Islet precursor cell (in vitro differentiated cells): ENCODE measurements at places on chromosomes 13 and 19.

DNA sequence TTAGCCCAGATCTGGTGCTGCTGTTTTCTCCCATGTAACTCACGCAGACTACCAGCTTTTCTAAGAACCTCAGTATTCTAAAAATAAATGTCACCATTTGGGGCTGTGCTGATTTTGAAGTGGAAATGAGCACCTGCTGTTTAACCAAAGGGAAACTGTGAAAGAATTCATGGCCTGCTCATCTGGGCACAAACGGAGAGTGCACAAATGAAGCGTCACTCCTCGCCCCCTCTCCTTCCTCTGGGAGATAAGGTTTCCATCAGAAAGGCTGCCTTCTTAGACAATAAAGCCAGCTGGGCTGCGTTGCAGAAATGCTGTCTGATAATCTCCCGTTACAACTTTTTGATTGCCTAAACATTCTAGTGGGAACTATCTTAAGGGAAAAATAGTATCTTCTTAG, 73.7 kb upstream of the SLC15A1 start:
- DNase-seq, result no peak

GRCh38 chr19:54877471-54877870, 3.4 kb downstream of the FCAR start:
- DNase-seq, result no peak

- DNase-seq, result peak; percentile 70
Measured at GRCh38 chr19:47232422-47233211, 1.6 kb upstream of the BBC3 start.

DNA sequence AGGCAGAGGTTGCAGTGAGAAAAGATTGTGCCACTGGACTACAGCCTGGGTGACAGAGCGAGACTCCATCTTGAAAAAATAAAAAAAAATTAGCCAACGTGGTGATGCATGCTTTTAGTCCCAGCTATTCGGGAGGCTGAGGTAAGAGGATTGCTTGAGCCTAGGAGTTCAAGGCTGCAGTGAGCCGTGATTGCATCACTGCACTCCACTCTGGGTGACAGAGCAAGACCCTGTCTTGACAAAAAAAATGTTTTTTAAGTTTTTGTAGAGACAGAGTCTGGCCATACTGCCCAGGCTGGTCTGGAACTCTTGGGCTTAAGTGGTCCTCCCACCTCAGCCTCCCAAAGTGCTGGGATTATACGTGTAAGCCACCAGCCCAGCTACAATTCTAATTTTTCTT, 22.4 kb upstream of the LSM14A start:
- DNase-seq, result no peak

DNA sequence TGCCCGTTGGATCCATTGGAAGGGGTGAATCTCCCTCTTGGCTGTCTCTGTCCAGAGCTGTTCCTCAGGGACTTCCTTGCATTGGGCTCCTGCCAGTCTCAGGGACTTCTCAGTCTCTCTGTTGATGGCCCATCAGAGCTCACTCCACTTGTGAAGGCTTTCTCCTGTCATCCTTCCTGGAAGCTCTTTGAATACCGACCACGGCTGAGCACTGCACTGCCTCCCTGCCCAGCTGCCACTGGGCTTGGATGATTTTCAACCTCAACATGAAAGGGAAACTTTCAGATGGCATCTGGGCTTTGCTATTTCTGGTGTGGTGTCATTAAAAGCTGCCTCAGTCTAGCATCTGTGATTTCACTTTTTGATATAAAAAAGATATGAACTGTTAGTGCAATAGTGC, 66.1 kb upstream of the ANKRD10 start:
- DNase-seq, result no peak

DNA sequence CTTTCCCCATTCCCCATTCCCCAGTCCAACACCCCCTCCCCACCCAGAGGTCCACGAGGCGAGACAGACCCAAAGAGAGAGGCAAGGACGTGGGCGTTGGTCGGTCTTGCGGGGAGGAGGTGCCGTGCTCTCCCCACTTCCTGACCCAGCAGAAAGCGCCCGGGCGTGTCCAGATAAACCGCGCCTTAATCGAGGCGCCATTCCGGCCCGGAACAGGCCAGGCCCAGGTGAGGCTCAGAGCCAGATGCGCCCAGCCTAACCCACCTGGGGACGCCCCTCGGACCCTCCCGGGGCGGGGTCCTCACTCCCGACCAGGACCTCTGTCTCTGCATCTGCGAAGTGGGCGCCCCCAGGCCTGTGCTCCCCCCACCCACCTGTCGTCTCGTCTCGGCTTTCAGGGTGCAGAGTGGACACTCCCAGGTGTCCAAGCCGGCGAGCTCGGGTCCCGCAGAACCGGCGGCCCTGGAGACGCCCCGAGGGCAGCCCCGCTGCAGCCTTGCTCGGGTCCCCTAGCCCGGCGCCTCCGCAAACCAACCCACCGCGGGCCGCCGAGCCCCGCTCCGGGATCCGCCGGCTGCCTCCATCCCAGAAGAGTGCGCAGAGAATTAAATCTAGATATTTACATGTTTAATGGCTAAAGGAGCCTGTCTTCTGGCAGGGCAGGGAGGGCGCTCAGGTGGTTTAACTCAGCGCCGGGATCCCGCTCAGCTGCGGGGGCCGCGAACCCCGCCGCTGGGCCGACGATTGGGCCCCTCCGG, 5.0 kb upstream of the ONECUT3 start:
- DNase-seq, result no peak

DNA sequence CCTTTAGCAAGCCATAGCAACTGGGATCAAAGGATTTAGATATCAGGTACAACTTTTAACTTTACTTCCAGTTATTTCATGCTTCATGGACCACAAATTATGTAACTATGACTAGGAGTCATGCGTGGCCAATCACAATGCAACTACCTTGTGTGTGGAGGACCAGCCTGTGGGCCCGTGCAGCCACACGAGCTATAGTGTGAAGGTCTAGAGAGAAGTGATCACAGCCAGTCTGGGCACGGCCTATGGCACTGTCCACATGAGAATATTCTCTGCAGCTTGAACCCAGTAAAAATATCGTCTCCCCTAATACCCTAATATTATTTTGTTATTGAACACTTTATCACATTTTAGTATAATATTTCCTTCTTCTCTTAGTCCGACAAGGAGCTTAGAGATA, 464.9 kb upstream of the MIR17HG start:
- no peak for DNase-seq

GRCh38 chr13:97736436-97736835, 217.0 kb upstream of the IPO5 start:
- no peak for DNase-seq

DNA sequence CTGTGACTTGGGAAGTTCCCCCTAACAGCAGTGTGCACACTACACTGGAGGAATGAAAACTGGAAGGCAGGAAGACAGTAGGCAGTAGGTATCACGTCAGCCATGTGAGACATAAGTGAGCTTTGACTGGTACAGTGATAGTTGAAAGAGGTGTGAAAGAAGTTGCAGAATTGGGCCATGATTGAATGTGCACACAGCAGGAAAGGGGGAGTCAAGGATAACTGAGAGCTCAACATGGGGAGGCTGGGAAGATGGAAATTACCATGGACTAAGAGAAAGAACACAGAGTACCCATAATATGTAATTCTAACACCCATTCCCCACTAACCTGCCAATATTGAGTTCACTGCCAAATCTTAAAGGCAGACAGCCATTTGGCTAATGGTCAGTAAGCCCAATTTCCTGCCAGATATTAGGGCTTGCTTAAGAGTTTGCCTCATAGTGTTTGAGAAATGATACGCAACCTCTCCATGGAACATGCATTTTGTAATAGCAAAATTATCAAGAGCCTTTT, 321.7 kb downstream of the DCT start:
- DNase-seq, result no peak

DNA sequence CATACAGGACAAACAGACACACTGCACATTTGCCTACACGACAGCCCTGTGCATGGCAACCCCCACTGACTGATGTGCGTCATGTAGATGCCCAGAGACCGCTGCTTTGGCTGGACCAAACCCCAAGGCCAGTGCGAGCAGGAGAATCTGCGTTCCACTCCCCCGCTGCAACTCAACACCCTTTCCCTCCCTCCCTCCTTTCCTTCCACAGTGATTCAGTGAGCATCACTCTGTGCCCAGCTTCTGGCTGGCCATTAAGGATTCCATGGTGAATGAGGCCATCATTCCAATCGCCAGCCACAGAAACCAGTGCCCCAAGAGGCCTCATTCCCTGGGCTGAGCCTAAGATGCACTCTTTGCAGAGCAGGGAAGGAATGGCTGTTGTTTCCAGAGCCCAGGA, 61.6 kb downstream of the GSX1 start:
- DNase-seq, result no peak

DNA sequence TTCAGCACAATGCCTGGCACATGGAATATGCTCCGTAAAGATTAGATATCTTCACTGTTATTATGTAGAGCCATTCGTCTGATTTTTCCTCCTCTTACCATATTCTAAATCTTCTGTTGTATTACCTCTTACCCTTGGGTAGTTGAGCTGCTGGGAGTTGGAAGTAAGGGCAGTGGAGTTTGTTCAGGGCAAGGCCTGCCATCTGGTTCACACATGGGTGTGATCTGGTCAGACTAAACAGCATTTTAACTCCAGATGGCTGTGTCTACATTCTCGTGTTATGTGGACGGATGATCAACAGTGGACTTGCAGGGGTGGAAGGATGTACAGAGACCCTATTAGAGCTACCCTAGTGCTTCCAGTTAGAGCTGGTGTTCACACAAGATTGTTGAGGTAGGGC, 164.9 kb downstream of the ZIC5 start:
- DNase-seq, result no peak

GRCh38 chr19:13092158-13092543, 10.5 kb downstream of the LYL1 start:
- DNase-seq, result no peak

DNA sequence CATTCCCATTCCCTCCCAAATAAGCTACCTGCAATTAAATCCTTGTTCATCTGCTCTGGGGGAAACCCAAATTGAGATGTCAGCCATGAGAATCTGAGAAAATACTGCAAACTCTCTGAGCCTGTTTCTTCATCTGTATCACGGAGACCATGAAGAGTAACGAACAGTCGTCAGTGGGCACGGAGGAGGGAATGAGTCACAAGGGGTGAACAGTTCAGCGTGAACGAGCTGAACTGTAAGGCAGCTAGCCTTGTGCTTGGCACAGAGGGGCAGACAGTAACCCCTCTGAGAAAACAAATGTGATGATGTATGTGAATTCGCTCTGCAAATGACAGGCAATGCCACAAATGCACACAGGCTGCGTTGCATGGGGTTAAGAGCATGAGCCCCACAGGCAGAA, 288.7 kb downstream of the FOXO1 start:
- no peak for DNase-seq

DNA sequence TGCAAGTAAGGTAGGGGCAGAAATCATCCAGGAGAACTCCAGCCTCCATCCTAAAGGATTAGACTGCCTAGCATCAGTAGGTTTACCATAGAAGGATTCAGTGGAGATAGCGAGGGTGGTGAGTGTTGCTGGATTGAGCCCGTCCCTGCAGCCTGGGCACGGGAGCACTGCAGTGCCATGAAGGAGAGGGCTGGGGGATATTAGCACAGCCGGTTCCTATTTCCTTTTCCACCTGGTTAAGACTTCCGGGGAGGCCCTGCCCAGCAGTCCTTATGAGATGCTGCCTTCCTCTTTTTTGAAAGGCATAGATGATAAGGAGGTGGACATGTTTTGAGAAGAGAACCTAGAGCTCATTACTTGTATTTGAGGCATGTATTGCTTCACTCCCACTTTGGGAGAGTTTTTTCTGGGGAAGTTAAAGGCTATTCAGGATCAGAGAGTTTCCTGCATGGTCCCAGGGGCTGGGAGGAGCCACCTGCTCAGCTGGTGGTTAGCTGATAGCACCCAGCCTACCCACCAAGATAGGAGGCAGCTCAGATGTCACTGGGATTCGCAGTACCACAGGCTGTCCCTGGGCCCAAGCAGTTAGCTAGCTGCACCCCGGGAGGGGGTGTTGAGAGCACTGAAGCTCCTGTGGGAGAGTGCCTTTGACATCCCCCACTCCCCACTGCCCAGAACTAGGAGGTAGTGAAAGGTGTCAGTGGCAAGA, 17.2 kb downstream of the ACTN4 start:
- DNase-seq, result no peak

GRCh38 chr13:92804346-92804745, 422.3 kb upstream of the GPC6 start:
- DNase-seq, result no peak

DNA sequence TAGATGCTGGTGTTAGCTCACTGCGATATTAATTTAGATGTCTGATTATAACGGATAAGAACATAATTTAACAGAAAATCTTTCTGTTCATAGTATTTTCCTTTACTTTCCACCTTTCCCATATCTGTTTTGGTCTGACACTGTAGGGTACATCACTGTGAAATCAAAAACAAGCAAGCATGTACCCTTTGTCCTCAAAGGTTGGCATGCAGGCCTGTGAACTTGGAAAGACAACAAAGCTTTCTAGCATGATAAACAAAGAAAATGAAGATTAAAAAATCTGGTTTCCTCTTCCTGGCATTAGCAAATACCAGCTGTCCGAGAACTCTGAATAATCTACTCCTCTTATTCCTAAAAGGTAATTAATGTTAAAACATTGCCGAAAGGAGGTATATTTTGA, 31.6 kb downstream of the THSD1 start:
- no peak for DNase-seq

DNA sequence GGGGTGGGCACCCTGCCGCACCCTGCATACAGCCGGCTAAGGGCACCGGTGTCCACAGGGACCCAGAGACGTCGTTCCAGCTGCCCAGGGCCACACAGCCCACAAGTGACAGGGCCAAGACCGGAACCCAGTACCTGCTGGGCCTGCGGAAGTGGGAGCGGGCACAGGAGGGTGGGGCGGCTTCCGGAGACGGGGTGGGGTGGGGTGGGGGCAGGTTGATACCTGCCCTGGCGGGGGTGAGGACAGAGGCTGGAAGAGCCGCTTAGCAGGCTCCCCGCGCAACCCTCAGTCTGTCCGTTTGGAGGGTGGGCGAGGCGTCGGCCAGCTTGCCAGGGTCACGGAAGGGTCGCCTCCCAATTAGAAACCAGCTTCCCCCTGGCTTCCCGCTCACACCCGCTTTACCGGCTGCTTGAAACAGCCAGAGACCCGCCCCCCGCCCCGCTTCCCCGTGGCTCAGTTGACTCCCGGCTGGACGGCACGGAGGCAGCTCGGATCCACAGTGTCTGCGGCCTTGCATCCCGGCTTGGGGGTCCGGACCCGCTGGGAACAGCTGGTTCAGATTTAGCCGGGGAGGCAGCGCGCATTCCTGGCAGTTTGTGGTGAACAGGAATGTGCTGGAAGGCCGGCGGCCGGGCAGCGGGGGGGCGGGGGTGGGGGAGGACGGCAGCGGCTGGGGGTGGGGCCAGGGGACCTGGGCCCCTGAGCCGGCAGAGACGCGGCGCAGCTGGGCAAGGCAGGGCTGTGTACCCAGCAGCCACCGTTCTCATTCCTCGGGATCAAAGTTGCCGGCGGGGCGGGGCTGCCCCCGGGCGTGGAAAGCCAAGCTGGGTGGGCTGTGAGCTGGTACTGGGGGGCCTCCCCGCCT, 1.9 kb downstream of the CNN2 start:
- DNase-seq, result peak; percentile 97

- DNase-seq, result no peak
Measured at GRCh38 chr13:35723821-35724220, 247.3 kb upstream of the MAB21L1 start.

DNA sequence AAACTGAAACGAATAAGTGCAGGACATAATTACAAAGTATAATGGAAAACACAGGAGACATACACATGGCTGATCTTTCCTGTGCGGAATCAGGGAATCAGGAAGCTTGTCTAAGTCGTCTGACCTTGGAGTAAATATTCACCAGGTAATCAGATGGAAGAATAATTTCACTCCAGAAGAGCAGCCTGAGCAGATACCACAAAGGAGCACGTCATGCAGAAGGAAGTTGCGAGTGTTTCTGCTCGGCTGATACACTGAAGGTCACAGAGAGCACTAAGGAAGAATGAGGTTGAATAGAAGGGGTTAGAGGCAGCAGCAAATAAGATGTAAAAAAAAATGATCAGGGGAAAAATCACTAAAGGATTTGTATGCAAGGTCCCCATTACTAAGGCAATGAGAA, 122.3 kb upstream of the GPC6 start:
- DNase-seq, result no peak
